Breast epithelium (tissue), 4 donors: ENCODE measurements at places on chromosomes 13 and 19. TPM values are rescaled to one million over a fixed set of nuclear protein-coding genes. Genes with fewer than 3 reads are reported as not detected.

SMIM44 gene
- not detected for total RNA-seq

EID2 gene
- 14.7 TPM for total RNA-seq

ANKRD10 gene
- 206 TPM for total RNA-seq

GRCh38 chr13:54383604-54384003, 1355.0 kb downstream of the OLFM4 start:
- no peak for DNase-seq
- no peaks in the 10 kb centered on the region for H3K36me3 ChIP-seq
- no peaks in the 10 kb centered on the region for H3K4me1 ChIP-seq
- no peaks in the 10 kb centered on the region for H3K27me3 ChIP-seq

- H3K4me3 ChIP-seq: no peak overlapping the region
- H3K36me3 ChIP-seq: no peaks in the 10 kb centered on the region
- H3K27me3 ChIP-seq: no peaks in the 10 kb centered on the region
- DNase-seq: no peak
- H3K4me1 ChIP-seq: no peaks in the 10 kb centered on the region
Observed at GRCh38 chr19:3142781-3143337, 7.0 kb downstream of the GNA15 start.

DNA sequence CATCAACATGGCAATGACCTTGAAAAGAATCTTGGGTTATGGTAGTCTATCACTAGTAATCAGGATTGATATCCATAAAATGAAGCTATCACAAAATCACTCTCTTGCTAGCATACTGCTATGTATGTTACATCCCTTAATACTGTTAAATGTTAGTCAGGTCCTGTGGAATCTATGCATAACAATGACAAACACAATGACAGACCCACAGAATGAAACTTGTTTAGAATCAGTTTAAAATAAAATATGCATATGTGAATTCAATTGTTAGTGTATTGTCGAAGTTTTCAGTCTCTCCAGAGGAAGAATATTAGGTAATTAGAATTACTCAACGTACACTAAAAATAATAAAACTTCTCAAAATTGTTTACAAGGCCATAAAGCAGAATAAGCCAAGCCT, 137.6 kb downstream of the DACH1 start:
- no peaks in the 10 kb centered on the region for H3K27me3 ChIP-seq
- no peak for DNase-seq
- H3K4me3 ChIP-seq: no peak overlapping the region
- H3K27ac ChIP-seq: no peak overlapping the region

DNA sequence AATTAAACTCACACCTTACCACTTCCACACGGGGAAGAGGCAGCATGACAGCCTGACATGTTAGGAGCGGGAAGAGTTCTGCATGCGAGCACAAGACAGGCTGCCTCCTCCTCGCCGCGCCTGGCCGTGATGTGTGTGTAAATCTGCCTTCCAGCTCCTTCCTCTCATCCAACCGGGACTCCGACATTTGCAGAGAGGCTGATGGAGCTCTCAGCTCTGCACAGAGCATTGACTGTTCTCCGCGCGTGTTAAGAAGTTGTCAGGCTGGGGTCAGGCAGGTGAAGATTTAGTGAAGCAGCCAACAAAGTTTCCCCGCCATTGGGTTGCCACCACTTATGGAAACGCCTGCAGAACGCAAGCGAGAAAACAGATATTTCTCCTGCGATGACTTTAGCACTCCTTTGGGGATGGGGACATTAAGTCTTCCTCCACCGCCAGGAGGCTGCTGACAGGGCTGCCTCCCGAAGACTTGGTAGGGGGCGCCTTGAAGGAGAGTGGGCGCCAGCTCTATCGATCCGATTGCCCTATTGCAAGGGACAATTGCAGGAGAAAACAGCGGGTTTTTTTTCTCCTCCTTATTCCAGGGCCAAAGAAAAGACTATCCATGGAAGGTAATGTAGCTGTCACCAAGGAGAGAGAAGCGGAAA, 213.9 kb upstream of the TSHZ3 start:
- H3K27me3 ChIP-seq: no peaks in the 10 kb centered on the region
- no peak overlapping the region for H3K4me3 ChIP-seq
- H3K4me1 ChIP-seq: no peaks in the 10 kb centered on the region
- DNase-seq: no peak
- H3K27ac ChIP-seq: no peak overlapping the region

DNA sequence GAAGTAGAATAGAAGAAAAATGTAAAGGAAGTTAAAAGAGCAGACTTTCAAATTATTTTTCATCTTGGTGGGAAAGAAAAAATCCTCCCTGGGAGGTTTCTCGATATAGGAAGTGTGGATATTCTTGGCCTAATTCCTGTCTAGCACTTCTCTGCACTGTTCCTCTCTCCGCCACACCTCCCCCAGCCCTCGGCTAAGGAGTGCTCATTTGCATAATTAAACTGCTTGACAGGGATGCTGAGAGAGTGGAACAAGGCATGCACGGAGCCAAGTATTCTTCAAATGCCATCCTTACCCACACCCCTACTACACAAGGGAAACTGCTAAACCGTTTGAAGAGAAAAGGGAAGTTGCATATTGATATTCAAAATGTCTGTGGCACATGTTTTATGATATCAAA, 511.0 kb upstream of the HTR2A start:
- H3K27me3 ChIP-seq: no peaks in the 10 kb centered on the region
- DNase-seq: no peak
- H3K27ac ChIP-seq: no peak overlapping the region
- H3K36me3 ChIP-seq: no peaks in the 10 kb centered on the region
- H3K4me3 ChIP-seq: no peak overlapping the region
- no peaks in the 10 kb centered on the region for H3K4me1 ChIP-seq

GRCh38 chr13:109938255-109938936, 152.0 kb upstream of the IRS2 start:
- H3K27ac ChIP-seq: no peak overlapping the region
- H3K27me3 ChIP-seq: no peaks in the 10 kb centered on the region
- no peaks in the 10 kb centered on the region for H3K36me3 ChIP-seq
- DNase-seq: no peak
- no peak overlapping the region for H3K4me3 ChIP-seq
- H3K4me1 ChIP-seq: no peaks in the 10 kb centered on the region

- H3K36me3 ChIP-seq: no peaks in the 10 kb centered on the region
- no peak for DNase-seq
- H3K27me3 ChIP-seq: no peaks in the 10 kb centered on the region
- no peak overlapping the region for H3K27ac ChIP-seq
- no peaks in the 10 kb centered on the region for H3K4me1 ChIP-seq
Observed at GRCh38 chr13:79516595-79516994, 35.6 kb downstream of the NDFIP2 start.

DNA sequence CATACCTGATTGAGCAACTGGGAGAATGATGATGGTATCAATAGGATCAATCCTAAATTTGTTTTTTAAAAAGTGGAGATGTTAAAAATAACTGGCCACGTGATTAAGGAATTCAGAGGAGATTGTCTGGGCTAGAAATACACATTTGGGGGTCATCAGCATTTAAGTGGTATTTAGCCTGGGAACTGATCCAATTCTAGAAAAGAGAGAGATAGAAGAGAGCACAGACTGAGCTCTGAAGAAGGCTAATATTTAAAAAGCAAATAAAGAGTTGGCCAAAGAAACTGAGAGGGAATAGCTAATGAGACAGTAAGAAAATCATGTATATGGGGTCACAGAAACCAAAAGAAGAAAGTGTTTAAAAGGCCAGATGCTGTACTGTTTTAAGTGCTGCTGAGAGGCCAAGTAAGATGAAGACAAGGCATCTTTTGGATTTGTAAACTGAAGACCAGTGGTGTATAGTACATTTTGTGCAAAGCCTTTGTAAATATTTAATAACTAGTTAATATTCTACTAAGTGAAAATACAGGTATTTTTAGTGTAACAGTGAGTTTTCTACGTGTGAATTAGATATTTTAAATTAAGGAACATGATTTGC, 40.2 kb downstream of the UBL3 start:
- H3K36me3 ChIP-seq: no peaks in the 10 kb centered on the region
- DNase-seq: no peak
- no peaks in the 10 kb centered on the region for H3K27me3 ChIP-seq
- H3K27ac ChIP-seq: no peak overlapping the region
- H3K4me1 ChIP-seq: no peaks in the 10 kb centered on the region

- H3K4me3 ChIP-seq: no peak overlapping the region
- no peak for DNase-seq
- H3K27me3 ChIP-seq: no peaks in the 10 kb centered on the region
- no peaks in the 10 kb centered on the region for H3K36me3 ChIP-seq
Observed at GRCh38 chr13:77714119-77714755, 16.8 kb downstream of the SLAIN1 start.

- peak overlapping the region; percentile 59 for H3K4me3 ChIP-seq
- peak; percentile 58 for DNase-seq
- H3K27me3 ChIP-seq: no peaks in the 10 kb centered on the region
- no peaks in the 10 kb centered on the region for H3K4me1 ChIP-seq
- no peaks in the 10 kb centered on the region for H3K36me3 ChIP-seq
- peak overlapping the region; percentile 96 for H3K27ac ChIP-seq
Observed at GRCh38 chr19:9793071-9793591, 24.6 kb upstream of the ZNF846 start.

DNA sequence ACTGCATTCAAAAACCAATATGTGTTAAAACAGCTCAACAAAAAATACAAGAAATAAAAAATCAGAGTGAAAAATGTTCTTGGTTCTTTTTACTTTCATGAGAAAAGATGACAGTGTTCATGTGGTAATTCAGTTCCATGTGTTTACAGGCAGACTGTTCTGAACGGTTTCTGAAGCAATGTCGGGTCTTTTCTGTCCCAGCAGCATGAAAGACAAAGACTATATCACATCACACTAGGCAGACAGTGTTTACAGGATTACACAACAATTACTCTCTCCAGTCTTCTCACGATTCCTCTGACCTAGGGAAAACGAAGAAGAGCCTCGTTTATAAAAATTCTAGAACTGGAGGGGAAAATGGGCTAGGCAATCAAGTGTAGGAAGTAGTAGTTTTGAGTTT, 83.4 kb downstream of the UBL3 start:
- H3K27me3 ChIP-seq: no peaks in the 10 kb centered on the region
- H3K36me3 ChIP-seq: no peaks in the 10 kb centered on the region
- H3K4me3 ChIP-seq: no peak overlapping the region
- H3K27ac ChIP-seq: no peak overlapping the region
